Activated CD4-positive, alpha-beta T cell treated with anti-CD3 and anti-CD28 coated beads, Interleukin-2, amount 10 ng/mL, durations not matched to agents 24 days and 14 days (primary cell): ENCODE measurements at places on chromosomes 5 and 9.

DNA sequence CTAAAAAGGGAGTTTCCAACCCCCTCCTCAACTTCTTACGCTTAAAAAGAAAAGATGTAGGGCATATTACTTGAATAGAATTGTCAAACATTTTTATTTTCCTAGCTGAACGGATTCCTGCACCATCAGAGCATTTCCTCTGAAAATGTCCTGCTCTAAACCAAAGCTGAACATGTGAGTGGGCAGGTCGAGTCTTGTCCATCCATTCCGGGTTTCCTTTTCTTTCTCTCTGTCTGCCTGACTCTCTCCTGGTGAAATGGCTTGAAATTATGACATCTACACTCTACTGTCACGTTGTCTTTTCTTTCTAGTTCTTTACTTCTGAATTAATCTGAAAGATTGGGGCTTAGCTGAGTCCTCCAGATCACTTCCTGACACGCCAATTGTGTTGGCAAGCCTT, 39.2 kb upstream of the PTPN3 start:
- no peak for DNase-seq

DNA sequence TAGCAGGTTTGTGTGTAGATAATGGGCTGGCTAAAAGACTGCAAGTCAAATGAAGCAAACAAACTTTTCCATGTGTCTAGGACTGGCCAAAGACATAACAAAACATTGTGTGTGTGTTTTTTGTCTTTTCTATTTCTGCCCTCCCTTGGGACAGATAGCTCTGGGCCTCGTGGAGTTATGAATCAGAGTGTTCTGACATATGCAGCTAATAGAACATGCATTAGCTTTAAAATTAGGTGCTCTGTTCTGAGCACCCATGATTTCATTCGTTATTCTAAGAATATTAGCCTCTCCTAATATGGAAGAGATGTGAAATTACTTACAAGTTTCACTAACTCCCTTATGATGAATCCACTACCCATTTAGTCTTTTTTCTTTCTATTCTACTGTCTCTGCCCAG, 367.3 kb upstream of the PAPPA start:
- DNase-seq = no peak

GRCh38 chr9:20373263-20373662, 249.0 kb downstream of the MLLT3 start:
- DNase-seq = no peak

DNA sequence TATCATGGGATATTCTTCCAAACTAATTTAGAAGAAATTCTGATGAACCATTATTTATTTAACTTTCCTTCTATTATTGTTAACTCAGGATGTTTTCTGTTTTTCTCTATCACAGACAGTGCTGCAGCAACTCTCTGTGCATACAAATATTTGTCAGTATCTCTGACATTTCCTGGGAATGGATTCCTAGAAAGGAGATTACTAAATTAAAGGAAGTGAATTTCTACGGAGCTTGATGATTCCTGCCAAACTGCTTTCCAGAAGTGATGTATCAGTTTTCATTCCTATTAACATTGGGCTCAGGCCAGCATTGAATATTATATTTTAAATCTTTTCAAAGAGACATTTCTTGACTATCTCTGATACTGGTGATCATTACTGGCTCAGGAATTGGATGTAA, 26.0 kb upstream of the MAST4 start:
- no peak for DNase-seq

- no peak for DNase-seq
Measured at GRCh38 chr5:16736158-16736995, 119.6 kb upstream of the RETREG1 start.

DNA sequence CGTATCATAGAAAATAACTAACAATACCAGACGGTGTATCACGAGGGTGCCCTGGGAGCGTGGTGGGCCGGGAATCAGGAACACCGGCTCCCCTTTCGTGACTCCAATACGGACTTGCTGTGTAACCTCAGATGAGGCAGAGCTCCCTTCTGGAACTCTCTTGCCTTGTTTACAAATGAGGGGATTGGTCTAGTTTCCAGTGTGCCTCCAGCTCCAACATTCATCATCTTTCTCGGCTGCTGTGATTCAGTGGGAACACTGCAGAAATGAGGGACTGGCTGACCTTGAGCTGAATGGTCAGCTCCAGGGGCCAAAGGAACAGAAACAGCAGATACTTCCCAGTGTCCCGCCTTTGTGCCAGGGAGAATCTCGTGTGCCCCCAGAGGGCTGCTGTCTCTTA, 22.6 kb upstream of the TGFBI start:
- DNase-seq = no peak
